ENCODE measurements at places on chromosomes 3 and 15. TPM values are rescaled to one million over a fixed set of nuclear protein-coding genes. Genes with fewer than 3 reads are reported as not detected.

DNA sequence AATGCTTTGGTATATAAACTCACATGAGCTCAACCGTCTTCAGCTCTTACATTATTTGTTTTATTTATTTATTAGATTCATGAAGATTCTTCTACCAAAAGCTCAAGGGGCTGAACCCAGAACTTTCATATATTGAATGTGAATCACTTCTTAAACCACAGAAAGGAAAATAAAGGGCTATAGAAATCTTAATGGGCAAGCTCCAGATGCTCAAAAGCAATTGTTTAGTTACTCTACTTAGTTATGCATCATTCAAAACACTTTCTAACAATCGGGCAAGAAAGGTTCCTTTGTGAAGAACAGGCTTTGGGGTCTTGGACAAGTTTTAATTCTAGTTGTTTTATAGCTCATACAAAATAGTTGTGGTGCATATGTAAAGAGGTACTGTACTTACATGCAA lies 380.2 kb downstream of the TIGIT start:
- DNase-seq = no peak

DNA sequence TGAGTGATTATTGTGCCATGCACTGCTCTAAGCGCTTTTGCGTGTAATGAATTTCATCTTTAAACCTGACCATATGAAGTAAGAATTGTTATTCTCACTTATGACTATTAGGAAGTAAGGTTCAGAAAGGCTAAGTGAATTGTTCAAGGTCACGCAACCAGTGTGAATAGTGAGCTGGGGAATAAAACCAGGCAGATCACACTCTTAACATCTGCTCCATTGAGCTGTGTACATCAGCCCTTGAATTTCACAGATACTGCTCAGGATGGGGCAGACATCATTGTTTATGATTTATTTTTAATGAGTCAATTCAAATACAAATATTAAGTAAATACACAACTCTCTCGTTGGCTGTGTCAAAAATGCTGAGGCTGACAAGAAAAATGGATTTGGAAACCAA lies 184.5 kb downstream of the FNDC3B start:
- no peak for DNase-seq

- no peak for DNase-seq
Observed at GRCh38 chr15:27218426-27218825, 247.4 kb downstream of the GABRG3 start.

GRCh38 chr3:178736300-178736699 lies 200.1 kb downstream of the KCNMB2 start:
- no peak for DNase-seq

DNA sequence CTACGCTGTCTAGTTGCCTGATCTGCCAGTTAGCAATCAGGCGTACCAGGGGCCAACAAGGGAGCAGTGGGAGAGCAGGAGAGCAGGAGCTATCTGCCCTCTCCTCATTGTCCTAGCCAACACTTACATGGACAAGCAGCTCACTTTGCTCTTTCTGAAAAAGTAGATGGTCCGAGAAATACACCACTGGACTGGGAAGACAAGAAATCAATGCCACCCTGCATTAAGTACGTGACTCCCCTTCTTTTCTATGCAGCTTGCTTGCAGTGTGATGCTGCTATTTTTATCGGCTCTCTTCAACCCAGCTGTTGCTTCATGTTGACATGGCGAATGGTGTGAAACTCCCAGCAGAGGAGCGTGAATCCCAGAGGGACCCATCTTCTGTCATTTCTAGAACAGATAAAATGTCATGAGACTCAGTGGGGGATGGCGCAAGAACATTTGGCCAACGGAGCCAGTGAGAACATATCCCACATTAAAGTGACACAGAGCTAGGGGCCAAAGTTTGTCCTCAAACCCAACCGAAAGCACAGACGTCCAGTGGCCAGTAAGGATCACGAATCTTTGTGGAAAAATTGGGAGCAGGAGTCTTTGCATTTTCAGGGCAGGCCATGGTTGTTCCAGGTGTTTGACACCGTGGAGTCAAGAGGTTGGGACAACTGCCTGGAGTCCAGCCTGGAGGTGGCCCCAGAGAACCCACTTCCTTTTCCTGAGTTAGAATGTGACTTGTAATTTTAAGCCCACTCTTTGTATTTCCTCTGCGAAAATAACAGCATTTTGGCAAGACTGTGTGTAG lies 53.7 kb upstream of the MEF2A start:
- DNase-seq = no peak

DNA sequence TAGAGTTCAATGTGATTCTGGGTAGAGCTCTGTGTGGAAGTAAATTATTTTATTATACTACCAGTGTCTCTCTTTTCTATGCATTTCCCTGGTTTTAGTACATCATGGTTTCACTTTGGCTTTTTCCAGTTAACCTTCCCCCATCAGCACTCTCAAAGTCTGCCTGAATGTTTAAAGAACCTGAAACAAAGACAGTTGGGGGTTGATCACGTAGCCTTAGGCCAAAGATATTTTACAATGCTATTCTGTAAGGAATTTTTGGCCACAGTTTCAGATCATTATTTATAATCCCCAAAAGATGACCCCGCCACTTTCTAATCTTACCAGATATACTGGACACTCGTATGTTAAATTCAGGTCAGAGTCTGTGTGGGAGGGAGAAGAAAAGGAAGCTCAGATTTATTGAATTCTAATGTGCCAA lies 156.3 kb upstream of the TMC3 start:
- DNase-seq = no peak

DNA sequence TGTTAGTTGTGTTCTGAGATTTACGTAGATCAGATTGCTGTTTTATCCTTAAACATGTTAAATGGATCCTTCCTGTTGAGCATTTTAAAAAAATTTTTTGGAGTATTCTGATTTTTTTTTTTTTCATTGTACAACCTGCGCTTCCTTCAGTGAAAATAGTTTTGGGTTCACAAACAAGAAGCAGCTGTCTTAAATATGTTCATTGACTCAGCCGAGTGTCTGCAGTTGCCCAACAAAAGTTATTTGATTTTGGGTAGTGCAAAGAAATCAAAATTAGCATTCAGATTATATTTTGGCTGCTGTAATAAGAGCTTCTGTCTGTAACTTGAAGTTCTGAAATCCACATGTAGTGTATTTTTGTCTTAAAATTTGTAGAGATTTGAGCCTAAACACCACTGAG lies 148.2 kb downstream of the BBX start:
- no peak for DNase-seq

GRCh38 chr3:17038900-17039553 lies 154.3 kb downstream of the PLCL2 start:
- no peak for DNase-seq

DNA sequence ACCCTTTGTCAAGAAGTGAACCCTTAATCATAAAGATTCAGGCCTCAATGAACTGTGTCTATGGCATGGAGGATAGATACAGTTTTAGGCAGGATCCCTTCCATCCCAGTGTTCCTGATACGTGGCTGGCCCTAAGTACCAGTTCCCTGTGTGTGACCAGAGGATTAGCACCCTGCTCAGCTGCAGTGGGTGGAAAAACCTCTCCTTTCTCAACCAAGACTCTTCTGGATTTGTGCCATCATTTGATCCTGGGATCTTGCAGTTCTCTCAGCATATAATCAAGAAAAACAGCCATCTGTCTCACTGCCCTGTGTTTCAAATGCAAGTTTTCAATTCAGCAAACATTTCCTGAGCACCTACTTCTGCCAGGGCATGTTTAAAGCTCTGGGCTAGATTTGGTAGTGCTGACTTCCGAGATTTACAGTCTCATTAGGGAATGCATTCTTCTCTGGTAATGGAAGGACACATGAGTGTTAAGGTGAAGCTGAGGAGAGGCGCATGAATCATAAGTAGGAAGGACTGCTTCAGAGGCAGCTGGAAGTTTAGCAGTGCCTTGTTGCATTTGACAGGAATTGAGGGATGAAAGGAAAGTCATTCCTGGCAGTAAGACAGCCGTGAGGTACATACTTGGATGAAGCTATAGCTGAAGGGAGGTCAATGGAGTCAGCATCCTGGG lies 388.3 kb downstream of the MFSD1 start:
- DNase-seq = no peak

- no peak for DNase-seq
Observed at GRCh38 chr15:84601555-84601838, 688 bp downstream of the ZSCAN2 start.

- no peak for DNase-seq
Observed at GRCh38 chr3:195209083-195209846, 61.7 kb downstream of the XXYLT1 start.

DNA sequence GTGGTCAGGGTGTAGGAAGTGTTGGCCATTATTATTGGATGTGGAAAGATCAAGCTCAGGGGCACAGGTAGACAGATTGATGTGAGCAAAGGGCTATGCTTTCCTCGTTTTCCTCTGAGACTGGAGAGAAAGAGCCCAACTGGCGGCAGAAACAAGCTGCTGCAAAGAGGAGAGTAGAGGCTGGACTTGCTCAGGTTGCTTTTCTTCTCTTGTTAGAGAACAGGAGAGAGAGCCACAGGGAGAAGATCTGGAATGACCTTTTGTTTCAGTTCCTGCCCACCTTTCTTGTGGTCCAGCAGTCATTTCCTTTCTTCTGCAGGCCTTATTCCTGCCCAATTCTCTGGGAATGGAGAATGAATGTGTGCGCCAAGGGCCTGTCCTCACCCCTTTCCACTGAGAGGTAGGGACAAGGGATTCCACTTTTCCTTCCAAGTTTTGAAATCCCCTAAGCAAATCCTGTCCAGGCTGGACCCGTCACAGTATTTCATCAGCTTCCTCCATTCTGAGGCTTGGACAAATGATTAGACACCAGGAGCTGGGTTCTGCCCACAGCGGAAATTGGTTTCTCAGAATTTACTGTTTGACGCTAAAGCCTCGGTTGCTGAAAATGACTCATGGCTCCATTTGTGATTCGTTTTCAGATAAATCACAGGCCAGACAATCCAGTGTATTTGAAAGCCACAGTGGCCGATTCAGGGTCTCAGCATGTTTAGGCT lies 16.1 kb downstream of the ZNF80 start:
- no peak for DNase-seq

GRCh38 chr3:142990721-142991120 lies 10.6 kb upstream of the U2SURP start:
- DNase-seq = no peak

DNA sequence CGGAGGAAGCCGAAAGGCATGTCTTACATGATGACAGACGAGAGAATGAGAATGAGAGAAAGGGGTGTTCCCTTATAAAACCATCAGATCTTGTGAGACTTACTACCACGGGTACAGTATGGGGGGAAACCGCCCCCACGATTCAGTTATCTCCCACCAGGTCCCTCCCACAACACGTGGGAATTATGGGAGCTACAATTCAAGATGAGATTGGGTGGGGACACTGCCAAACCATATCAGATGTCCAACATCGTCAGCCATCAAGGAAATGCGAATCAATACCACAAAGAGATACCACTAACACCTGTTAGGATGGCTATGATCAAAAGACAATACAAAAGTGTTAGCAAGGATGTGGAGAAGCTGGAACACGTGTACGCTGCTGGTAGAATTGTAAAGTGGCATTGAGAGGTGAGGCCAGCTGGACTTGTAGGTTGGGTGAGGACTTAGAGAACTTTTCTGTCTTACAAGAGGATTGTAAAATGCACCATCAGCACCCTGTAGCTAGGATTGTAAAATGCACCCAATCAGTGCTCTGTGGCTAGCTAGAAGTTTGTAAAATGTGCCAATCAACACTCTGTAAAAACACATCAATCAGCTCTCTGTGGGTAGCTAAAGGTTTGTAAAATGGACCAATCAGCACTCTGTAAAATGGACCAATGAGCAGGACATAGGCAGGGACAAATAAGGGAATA lies 37.5 kb downstream of the VGLL4 start:
- DNase-seq = no peak

DNA sequence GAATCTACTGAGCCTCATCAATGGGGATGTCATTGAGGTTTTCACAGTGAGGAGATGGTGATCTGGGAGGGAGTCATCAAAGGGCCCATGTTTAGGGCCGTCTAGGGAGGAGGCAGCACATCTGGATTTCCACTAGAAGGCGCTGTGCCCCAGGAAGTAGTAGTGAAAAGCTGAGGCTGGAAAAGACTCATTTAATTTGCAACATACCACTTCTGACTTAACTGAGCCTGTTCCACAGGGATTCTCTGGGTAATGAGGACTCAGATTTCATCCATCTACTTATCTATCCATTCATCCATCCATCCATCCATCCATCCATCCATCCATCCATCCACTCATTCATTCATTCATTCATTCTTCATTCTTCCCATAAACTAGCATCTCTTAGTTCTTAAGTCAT lies 17.4 kb upstream of the SHF start:
- DNase-seq = no peak

DNA sequence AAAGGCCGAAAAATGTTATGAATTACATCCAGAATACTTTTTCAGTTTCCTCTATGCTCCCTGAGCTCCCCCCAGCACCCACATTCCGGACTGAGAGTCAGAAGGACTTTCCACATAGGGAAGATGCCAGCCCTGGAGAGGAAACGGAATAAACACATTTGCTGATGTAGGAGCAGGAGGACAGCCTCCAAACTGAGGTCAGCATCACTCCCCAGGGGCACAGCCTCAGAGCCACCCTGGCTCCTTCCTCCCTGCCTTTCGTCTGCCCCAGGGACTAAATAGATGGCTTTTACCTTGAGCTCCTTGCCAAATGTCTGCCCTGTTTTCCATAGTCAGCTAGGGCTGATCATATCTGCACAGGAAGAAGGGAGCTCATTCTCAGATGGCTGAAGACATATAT lies 22.6 kb upstream of the SLCO2A1 start:
- peak; percentile 29 for DNase-seq

DNA sequence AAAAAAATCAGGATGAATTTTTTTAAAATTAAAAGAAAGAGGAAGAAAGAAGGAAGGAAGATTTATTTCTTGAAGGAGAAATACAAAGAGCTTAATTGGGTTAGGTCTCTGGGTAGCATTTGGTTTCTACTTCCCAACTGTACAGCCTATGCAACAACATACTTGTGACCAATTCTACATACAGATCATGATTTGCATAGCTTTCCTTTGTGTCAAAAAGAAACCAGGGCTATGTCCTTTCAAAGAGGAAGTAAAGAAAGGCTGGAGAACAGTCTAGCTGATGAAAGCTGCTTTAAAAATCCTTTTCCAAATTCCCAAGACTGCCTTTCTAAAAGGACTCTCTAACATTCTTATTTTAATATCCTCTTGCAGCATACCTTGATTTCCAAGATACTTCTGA lies 6.1 kb upstream of the HGD start:
- DNase-seq = no peak

DNA sequence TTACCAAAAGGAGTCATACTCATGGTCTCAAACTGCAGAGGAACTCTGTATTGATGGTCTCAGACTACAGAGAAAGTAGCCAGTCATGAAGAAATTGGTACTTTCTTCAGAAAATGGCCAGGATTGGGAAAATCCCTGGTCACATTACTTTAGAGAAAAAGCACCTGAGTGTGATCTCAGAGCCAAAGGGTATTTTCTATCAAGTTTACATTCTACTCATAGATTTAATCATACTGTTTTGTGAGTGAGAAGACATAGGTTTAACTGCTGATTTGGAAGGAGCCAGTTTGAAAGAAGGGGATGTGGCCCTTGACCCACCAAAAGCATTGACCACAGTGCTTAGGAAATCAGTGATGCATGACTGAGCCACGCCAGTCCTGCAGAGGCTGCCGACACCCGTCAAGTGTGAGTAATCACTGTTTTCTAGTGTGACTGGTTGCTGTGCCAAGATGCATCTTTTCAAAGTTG lies 203.6 kb downstream of the AKAP13 start:
- no peak for DNase-seq

Gene TPRA1
- total RNA-seq = 17.3 TPM

Gene CATSPER2
- 3.0 TPM for total RNA-seq

Gene ISG20
- total RNA-seq = 3.9 TPM

Gene ACKR4
- 1.6 TPM for total RNA-seq

Gene VWA5B2
- not detected for total RNA-seq

Gene CACNA2D2
- total RNA-seq = 1.4 TPM

Gene PRR20G
- total RNA-seq = not detected

Gene EFCAB12
- 0.16 TPM for total RNA-seq

Gene ADCY5
- 192 TPM for total RNA-seq

Gene SLC12A1
- not detected for total RNA-seq

Gene SLC27A2
- not detected for total RNA-seq
